ENCODE measurements at places on chromosomes 11 and 22.

GRCh38 chr22:49432897-49433443 lies 394.7 kb downstream of the BRD1 start:
- DNase-seq: no peak

DNA sequence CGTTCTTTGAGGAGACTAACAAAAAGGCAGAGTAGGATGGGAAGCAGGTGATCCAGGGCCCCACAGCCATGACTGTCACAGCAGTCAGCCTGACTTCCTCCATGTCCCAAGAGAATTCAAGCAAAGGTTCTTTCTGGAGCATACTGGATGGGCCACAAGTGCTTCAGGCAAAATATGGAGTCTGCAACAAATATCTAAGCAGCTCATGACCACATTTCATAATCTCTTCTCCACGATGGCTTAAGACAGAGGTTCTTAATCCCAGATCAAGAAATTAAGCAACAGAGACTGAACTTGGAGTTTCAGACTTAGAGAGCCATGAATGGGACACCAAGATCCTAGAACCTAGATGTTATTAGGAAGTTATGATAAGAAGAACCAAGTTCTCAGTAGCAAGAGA lies 31.6 kb downstream of the GUCY1A2 start:
- DNase-seq: no peak

GRCh38 chr22:17774206-17774925 lies at the start of gene BID:
TSS of gene BID (minus strand) at chr22:17774469. CDS start at chr22:17750116, 24,353 bp downstream.
- no peak for DNase-seq

DNA sequence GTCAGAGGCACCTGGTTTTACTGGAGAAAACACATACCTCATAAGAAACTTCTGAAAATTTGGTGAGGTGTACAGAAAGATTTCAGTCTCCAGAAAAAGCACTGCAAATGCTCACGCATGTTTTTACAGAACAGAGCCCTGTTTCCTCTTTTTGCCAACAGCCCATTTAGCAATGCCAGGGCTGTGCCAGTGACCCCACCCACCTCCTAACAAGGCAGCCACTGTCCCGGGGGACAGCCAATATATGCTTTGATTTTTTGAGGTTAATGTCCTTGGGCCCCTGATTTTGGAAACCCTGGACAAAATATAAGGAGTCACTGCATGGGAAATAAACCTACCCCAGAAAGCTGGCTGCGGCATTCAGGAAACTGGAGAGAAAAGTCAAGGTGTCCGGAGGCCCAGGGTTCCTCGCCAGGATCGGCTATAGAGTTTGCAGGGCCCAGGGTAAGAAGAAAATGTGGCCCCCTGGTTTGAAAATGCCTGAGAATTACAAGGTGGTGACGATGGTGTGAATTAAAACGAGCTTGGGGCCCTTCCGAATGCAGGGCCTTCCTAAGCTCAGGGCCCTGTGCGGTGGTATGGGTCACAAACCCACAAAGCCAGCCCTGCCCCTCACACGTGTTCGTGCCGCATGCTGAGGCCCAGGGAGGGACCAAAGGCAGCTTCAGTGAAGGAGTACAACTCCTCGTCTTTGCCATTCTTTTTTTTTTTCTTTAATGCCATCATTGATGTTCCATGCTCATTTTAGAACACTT lies 71.1 kb upstream of the WNT7B start:
- DNase-seq: no peak

- DNase-seq: no peak
These were observed 76.3 kb upstream of the SUSD2 start for GRCh38 chr22:24105013-24105360.

GRCh38 chr11:130806746-130807145 lies 109.5 kb downstream of the SNX19 start:
- no peak for DNase-seq

GRCh38 chr11:692824-693414 lies 2.1 kb downstream of the DEAF1 start:
- no peak for DNase-seq

Data from fibroblast of skin of left biceps (primary cell).